ENCODE measurements at places on chromosomes 1 and 21.

DNA sequence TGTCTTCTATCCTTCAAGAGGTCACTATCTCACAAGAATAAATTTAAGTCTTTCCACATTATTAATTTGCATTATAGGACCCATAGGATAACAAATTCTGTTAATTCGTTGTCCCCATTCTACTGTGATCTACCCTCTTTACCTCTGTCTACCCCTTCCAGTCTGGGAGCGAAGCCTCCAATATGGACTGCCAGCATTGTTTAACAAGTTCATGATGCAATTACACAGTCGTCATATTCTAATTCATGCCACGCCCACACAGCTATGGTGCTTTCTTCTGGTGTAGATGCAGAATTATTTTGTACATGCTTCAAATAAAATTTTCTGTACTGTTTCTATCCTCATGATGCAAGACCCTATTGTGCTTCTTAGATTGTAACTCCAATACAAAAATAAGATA is 178.3 kb upstream of the PALMD start:
- DNase-seq: no peak

GRCh38 chr1:226951286-226952117 is 11.4 kb downstream of the COQ8A start:
- DNase-seq: no peak

GRCh38 chr21:17045214-17045853 is 467.5 kb upstream of the CXADR start:
- DNase-seq: peak; percentile 3

DNA sequence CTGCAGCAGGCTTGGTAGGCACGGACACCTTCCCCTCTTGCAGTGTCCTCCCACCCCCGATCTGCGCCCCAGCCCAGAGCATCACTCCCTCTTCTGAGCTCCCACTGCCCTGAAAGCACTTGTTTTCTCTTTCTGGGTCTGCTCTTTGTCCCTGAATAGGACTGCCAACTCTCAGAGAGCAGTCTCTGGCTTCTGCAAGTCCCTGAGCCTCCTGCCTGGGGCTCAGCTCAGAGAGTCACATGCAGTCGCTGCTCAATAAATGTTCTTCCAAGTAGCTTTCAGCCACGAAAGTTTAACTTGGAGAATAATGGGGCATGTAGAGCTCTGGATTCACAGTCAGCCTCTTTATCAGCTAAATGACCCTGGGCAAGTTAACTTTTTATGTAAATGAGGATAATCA is 205.6 kb downstream of the HIVEP3 start:
- DNase-seq: no peak

GRCh38 chr21:23861911-23862504 is 1745.3 kb downstream of the MRPL39 start:
- no peak for DNase-seq

- no peak for DNase-seq
These were observed 37.9 kb upstream of the TSPEAR start for GRCh38 chr21:44749116-44749758.

DNA sequence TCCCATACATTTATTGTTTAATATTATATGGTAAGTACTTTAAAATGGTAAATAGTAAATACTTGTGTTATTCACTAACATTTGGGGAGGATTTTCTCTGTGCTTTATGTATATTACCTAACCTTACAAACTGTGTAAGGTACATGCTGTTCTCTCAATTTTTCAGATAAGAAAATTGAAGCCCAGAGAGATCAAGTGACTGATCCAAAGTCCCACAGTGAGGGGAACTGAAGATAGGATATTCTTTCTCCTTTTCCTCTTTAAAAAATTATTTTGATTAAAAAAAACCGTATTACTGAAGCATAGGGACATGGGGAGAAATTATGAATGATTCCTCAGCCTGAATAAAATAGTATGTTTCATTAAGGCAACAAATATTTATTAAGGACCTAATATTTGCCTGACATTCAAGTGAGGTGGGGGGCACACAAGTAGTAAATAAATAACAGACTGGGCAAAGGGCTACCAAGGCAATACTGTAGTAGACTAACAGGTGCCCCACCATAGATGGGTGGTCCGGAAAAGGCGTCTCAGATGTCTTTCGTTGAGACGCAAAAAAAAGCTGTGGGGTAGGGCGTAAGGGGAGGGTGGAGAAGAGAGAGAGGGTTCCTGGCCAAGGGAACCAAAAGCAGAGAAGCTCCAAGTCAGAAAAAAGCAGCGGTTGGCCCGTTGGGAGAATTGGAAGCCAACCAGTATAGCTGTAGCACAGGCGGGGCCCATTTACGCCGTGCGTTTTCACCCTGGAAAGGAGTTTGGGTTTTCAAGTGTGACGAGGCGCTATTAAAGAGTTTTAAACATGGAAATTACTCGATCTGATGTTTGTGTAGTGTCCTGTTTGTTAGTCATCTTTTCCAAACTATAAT is 944 bp upstream of the AGO3 start:
- DNase-seq: peak; percentile 58

DNA sequence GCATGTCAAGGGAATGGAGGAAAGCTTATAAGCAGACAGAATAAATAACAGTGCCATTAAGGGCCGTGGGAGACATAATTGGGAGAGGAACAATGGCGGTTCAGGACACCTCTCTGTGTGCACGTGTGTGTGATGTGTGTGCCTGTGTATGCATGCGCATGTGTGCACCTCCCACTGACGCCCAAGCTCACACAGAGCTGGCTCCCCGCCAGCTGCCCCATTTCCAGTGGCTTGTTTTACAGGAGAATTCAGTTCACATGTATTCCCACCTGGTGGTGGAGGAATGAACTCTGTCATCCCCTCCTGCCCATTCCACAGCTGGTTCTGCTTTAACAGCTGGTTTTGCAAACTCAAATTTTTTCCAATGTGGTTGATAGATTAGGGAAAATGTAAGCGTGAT is 262.2 kb downstream of the AJAP1 start:
- DNase-seq: no peak

DNA sequence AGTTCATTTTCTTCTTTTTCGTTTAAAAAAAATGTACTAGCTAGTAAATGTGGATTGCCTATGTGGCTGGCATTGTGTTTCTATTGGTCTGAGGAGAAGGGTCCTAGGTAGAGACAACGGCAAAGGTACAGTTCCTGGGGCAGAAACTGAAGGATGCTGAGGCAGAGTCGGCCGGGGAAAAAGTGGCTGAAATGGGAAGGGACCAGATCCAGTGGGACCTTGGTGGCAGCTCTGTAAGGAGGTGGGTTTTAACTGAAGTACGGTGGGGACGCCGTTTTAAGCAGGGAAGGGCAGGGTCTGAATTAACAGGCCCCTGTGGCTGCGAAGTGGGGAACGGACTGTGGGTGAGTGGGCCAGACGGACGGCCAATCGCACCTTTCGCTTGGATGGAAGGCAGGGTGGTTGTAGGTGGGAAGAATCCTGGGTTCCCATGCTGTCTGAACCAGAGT is 420 bp upstream of the VPS13D start:
- DNase-seq: no peak

- peak; percentile 77 for DNase-seq
These were observed 31.7 kb downstream of the ELK4 start for GRCh38 chr1:205600085-205600484.

- no peak for DNase-seq
These were observed 105.7 kb downstream of the AK5 start for GRCh38 chr1:77387553-77387952.

DNA sequence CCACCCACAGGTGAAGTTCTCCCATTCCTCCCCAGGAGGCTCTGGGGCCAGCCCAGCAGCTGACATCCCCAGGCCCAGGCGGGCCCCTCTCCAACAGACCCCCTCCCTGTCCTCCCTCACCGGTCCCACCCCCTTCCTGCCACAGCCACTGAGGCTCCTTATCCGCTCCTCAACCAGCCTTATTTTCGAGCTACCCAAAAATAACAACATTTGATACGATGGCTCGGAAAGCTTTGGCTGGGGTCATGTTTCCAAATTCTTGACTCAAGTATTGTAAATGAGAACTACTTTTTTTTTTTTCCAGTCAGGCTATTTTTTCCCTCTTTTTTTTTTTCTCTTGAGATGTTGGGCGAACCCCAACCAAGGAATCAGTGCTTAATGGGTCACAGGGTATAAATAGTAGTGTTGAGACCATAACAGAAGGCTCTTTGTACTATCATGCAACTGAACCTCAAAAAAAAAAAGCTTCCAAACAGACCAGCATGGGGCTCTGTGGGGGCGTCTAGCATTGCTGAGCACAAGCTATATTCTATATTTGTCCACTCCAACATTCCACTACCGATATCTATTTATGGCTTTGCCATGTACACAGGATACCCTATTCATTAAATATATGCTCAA is 27.2 kb downstream of the IRF2BP2 start:
- DNase-seq: no peak

DNA sequence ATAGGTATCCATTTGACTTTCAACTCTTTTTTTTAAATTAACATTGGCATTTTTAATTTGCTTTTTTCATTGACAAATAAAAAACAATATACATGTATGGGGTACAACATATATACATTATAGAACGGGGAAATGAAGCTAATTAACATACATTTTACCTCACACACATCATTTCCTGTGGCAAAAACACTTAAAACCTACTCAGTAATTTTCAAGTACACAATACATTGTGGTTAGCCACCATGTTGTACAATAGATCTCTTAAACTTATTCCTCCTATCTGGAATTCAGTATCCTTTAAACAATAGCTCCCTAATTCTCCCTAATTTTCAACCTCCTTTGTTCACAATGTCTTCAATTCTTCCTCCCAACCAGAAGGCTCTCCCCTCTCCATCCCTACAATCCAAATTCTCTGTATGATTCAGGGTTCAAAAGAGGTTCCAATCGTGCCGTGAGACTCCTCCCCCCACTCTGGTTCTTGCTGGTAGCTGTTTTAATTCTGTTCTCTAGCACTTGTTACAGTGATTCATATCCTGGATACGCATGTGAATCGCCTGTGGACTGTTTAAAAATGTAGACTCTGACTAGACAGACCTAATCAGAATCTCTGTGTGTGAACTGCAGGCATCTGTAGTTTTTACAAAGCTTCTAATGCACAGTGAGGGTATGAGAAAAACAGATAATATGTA is 87.6 kb upstream of the DUSP10 start:
- DNase-seq: peak; percentile 98

- no peak for DNase-seq
These were observed 71.4 kb downstream of the AGPAT3 start for GRCh38 chr21:43936247-43936967.

DNA sequence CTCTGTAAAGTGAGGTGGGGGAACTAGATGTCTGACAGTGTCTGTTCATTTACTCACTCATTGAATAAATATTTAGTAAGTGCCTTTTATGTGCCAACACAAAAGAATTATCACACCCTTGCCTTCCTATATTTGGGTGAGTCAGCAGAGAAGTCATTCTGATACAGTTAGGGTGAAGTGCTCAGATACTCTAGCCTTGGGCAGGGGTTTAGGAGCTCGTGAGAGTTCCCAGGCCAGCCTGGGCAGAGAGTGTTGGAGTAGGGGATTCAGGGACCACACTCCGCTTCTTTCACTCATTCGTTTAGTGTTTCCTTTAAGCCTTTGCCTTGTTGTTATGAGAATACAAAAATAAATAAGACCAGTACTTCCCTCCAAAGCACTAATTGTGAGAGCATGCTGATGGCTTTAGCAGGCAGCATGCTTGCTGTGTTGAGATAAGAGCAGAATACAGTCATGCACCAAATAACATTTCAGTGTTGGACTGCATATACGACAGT is 83.9 kb downstream of the DYRK1A start:
- DNase-seq: peak; percentile 59

DNA sequence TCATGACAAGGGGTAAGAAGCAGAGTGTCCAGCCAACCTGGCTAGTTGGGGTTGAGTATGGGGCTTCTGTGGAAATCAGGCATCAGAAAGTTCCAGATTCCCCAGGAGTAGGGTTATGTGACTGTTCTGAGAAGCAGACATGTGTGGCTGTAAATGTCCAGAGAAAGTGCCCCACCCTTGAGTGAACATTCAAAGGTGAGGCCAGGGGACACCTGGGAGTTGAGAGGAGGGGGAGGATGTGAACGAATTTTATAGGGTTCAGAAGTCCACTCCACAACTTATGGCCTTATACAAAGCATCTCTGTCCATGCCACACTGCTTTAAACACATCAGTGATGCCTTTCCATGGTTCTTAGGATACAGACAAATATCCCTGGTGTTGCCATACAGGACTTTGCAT is 133.3 kb downstream of the IGSF21 start:
- no peak for DNase-seq

DNA sequence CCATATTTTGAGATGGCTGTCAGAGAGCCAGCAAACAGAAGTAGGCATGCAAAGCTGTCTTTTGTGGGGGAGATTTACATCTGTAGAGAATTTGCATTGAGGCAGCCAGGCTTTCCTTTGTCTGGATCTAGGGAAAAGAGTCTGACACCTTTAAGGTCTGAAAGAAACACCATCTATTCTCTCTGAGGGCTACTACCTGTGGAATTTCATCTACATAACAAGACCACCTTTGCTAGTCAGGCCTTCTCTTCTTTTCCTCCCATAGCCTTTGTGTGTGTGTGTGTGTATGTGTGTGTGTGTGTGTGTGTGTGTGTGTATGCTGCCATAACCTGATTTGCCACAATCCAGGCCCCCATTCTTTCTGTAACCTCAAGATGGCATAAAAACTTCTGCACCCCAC is 28.4 kb upstream of the DMRTB1 start:
- DNase-seq: no peak
